ENCODE measurements at places on chromosomes 7 and 10.

GRCh38 chr10:12390733-12391132 is 41.4 kb downstream of the CAMK1D start:
- DNase-seq: no peak

GRCh38 chr10:5584895-5585516 is 60.2 kb downstream of the CALML3 start:
- peak; percentile 63 for DNase-seq

GRCh38 chr10:32793033-32793432 is 165.0 kb downstream of the ITGB1 start:
- DNase-seq: no peak

GRCh38 chr7:36851382-36851781 is 127.1 kb upstream of the AOAH start:
- no peak for DNase-seq

DNA sequence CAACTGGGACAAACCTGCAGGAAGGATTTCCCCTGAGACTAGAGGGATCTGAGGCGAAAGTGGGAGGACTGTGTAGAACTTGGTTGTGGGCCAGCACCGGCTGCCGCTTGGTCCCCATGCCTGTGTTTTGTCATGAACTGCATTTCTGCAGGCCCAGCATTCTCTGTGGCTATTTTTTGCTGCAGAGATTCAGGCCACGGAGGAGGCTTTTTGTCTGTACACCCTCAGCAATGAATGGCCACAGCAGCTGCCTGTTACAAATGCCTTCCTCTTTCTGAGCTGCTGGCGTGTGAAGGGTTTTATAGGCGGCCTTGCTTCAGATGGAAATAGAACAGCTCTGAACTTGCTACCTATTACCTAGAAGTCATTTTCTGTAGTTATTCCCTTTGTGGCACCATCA is 164.4 kb downstream of the SH2D4B start:
- DNase-seq: no peak

- no peak for DNase-seq
Observed at GRCh38 chr10:32957341-32958084, 517 bp downstream of the ITGB1 start.

GRCh38 chr7:33535989-33536388 is 369.4 kb upstream of the BMPER start:
- DNase-seq: no peak

GRCh38 chr10:15504101-15504840 is 133.2 kb upstream of the FAM171A1 start:
- DNase-seq: no peak

- DNase-seq: no peak
Observed at GRCh38 chr10:20271490-20271889, 455.3 kb downstream of the PLXDC2 start.

DNA sequence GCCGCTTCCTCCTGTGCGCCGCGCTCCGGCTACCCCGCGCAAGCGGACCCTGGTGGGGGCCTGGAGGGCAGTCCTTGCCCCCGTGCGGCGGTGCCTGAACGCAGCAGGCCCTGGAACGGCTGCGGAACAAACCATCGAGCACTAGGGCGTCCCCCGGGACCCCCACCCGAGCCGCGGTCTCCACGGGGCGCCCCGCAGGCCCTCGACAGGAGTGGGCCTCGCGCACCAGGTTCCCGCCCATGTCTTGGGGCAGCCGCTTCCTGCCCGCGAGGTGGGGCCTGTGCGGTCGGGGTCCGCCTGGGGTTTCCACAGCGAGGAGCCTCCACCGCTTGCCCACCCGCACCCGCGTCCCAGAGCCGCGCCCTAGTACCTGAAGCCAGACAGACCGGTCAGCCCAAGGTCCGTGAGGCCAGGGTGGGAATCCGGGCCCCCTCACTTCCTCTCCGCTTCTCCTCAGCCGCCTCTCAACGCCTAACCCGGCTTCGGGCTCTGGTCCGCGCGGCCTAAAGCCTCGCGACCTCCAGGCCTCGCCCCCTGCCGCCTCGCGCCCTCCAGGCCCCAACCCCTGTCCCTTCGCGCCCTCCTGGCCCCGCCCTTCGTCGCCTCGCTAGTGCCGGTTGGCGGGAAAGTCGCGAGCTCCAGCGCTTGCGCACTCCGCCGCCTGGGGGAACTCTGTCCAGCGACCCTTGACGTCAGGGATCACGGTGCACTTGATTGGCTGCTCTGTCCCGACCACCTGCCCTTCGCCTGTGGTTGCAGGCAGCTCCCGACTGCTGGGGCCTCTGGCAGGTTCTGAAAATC is 7.0 kb upstream of the GBX1 start:
- DNase-seq: no peak

DNA sequence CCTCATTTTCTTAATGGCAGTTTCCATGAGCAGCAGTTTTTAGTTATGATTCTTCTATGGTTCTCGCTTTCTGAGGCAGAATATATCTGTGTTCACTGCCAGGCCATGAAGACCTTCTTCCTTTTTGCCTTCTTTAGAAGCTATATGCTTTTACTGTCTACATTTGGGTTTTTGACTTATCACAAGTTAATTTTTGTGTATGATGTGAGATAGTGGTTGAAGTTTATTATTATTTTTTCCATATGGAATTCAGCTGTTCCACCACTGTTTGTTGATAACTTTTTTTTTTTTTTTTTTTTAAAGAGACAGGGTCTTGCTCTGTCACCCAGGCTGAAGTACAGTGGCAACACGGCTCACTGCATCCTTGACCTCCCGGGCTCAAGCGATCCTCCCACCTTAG is 44.5 kb downstream of the INPP5A start:
- no peak for DNase-seq

DNA sequence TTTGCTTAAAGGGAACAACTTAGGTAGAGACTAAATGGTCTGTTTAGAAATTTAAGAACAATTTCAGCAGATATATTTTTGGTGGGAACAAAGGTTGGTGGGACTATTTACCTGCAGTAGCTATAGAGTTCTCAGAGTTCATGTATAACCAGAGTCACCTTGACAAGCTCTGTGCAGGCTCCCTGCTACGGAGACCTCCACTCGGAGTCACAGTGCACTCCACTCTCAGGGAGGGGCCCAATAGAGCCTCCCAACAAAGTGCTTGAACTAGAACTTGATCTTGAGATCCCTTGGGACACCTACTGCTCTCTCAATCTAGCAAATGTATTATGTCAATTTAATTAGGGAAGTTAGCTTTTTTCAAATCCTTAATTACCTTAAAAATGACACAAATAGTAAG is 2.3 kb downstream of the MYPN start:
- no peak for DNase-seq

DNA sequence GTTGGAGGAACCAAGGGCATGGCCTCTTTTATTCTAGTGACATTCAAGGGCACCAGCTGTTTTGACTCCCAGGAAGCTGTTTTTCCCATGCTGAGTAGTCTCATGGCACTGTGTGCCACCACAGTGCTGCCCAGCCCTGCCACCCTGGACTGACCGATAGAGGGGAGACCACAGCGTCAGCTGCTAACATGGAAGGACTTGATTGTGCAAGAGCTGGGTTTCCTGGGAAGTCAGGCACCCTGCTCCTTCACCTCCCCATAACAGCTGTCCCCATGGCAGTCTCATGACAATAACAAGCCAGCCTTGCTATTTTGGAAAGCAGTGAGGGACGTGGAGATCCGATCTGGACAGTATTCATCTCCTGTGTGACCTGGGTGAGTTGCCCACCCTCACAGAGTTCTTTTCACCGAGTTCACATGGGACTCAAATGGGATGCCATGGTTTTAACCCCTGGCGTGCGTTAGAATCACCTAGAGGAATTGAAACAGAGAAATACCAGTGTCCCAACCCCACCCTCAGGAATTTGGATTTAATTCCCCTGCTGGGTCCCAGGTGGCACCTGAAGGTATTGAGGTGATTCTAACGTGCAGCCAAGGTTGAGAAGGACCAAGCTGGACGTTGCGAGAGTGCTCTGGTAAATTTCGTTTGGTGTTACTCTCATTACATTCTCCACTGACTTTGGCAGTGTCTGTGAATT is 174.8 kb downstream of the CELF2 start:
- no peak for DNase-seq

DNA sequence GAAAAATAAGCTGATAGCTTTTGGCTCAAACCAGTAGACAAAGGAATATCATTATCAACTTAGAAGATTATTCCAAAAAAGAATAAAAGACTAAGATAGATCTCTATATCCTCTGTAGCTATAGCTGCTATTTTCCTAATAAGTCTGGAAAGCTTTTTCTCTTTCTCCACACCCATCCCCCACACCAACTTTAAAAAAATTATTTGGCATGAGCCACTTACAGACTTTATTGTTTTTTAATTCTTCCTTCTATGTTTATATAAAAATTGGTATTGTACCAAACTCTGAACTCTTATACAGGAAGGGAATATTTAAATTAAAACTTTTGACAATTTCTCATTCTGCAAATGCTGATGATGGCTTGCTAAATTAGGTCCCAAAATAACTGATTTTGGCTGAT is 142.7 kb downstream of the RNF133 start:
- no peak for DNase-seq

- no peak for DNase-seq
Observed at GRCh38 chr7:124532166-124532565, 233.4 kb downstream of the GPR37 start.

GRCh38 chr7:101363196-101363733 is 590 bp downstream of the COL26A1 start:
- no peak for DNase-seq

GRCh38 chr7:12970626-12971025 is 283.2 kb downstream of the ARL4A start:
- DNase-seq: no peak

DNA sequence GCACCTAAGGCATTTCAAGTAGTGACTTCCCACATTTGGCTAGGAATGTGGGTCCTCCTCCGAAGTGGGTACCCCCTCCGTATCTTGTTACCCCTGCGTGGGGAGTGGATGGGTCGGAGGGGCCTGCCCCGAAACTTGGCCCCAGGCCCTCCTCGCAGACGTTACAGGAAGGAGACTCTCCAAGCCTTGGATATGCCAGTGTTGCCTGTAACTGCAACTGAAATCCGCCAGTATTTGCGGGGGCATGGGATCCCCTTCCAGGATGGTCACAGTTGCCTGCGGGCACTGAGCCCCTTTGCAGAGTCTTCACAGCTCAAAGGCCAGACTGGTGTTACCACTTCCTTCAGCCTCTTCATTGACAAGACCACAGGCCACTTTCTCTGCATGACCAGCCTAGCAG is 823 bp downstream of the TWNK start:
- DNase-seq: peak; percentile 13

DNA sequence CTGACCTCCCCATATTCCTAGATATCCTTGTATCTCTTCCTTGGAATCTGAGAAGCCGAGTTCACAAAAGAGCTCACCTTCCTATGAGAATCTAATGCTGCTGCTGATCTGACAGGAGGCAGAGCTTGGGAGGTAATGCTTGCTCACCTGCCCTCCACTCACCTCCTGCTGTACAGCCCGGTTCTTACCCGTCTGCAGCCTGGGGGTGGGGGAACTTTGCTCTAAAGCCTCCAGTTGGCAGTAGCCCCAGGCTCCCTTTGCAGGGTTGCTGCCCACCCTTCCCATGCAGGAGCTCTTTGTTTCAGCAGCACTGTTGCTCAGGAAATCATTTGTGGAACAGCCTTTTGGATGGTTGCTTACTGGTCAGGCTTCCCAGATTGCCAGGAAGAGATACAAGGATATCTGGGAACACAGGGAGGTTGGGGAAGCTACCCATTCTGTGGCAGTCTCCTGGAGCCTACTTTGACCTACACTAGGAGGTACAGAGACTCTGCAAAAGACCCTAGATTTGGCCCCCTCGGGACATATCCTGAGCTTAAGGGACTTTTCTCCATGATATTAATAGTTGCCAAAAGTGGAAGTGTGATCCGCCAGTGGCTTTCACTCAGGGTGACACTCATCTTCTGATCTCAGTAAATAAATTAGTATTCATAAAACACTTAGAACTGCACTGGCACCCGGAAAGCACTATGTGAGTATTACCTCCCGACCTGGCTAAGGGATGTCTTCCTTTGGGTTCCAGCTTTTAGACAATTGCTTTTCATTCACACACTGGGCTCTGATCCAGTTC is 363.7 kb upstream of the PODXL start:
- DNase-seq: no peak

- DNase-seq: no peak
Observed at GRCh38 chr7:117071551-117071950, 118.2 kb downstream of the ST7 start.

DNA sequence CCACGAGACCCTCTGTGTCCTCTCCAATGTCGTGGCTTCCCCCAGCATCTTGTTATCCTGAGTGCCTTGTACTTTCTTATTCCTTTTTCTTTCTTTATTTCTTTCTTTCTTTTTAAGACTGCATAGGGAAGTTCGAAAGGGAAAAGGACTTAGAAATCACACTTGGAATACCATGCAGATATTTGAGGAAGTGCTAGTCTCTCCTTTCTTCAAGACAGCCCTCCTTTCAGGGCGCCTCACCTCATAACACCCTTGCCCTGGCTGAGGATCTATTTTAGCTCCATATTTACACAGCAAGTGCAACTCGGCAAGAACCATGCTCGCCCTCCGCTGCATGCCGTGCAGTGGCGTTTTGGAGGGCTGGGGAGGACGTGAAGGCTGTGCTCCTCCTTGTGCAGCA is 232.3 kb upstream of the GLI3 start:
- peak; percentile 47 for DNase-seq

GRCh38 chr10:13673156-13673555 is 86.4 kb downstream of the PRPF18 start:
- DNase-seq: no peak

DNA sequence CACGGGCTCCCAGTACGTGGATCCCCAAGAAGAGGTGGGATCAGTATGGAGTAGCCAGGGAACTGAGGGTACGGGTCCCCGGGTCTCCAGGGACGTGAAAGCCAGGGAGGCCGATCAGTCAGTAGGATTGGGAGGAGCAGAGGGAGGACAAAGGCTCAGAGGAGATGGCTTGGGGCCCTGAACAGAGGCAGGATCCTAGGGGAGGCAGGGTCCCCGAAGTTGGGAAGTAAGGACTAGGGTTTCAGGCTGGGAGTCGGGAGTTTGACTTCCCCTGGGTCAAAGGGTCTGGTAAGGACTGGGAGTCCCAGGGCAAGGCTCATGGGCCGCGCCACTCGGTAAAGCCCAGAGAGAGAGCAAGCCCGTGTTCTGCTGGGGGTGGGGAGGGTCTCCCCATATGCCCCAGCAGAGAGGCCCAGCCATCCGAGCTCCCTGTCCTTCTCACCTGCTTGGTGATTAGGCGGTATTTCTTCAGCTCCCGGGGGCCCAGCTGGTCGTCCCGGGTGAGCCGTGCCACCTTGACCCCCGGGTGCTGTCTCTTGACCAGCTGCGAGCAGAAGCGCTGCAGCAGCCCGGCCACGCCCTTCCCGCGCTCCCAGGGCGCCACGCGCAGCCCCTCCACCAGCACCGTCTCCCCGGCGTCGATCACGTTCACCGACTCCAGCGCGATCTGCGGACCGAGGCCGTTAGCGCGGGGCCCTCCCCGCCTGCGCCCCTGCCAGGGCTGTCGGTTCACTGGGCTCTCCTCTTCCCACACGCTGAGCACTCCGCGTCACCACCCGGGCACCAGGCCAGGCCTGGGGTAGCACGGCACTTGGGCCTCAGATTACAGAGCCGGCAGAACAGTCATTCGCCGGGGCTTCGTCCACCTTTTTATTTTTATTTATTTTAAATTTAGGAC is 7.0 kb downstream of the NAT16 start:
- peak; percentile 92 for DNase-seq

Data from RKO (cell line).